A549 treated with CORT108297 at 1 μM for 4 hours (cell line): ENCODE measurements at places on chromosomes 5 and 9. TPM values are rescaled to one million over a fixed set of nuclear protein-coding genes. Genes with fewer than 3 reads are reported as not detected.

The BASP1 gene
- 267 to 340 TPM (median 299 TPM) in 5 replicates for total RNA-seq

The TXNDC8 gene
- not detected in 5 replicates for total RNA-seq

The DCTN3 gene
- total RNA-seq = 98.4 to 114 TPM (median 111 TPM) in 5 replicates

The TRIM7 gene
- total RNA-seq = 30.9 to 45.8 TPM (median 43.5 TPM) in 5 replicates

The CDO1 gene
- 0.08 TPM in 1 of 5 replicates, not detected in the others for total RNA-seq
